ENCODE measurements at places on chromosomes 1 and 21.

DNA sequence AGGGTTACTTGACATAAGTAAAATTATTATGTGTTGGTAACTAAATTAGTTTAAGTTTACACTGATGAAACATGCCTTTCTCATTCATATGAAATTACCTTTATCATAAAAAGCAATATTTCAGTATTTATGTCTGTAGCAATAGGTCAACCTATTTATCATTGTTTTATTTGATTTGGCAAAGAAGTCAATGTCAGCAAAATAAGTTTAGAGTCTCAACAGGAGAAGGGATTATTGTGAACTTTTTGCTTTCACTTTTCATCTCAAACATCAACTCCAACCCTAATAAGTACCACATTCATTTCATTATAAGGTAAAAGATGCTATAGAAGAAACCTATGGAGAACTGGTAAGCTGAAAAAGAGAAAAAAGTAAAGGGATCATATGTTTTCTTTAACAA is 1015.4 kb upstream of the ADGRL4 start:
- DNase-seq: no peak

DNA sequence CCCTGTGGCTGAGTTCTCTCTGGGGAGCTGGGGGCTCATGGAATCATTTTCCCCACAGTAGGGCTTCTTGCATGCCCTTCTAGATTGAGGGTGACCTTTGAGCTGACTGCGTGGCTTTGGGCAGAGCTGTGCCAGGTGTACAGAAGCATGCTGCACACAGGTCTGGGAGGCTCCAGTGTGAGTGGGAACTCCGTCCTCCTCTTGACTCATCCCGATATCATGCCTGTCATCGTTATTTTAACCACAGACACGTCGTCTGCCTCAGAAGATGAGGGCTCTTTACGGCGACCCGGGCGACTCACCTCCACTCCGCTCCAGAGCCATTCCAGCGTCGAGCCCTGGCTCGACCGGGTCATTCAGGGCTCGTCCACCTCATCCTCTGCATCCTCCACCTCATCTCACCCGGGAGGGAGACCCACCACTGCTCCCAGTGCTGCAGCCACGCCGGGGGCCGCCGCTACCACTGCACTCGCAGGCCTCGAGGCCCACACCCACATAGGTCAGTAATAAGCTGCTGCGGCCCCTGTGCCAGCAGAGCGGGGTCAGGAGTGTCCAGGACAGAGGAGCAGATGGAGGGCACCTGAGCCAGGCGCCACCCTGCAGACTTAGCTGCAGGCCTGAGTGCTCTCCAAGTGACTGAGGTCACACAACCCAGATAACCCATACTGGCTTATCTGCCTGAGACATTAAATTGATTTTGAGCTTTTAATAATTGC is 39.8 kb downstream of the DIP2A start:
- DNase-seq: no peak

- no peak for DNase-seq
Observed at GRCh38 chr1:226523646-226524406, 24.7 kb upstream of the STUM start.

- DNase-seq: no peak
Observed at GRCh38 chr1:94993931-94994645, 67.2 kb upstream of the CNN3 start.

DNA sequence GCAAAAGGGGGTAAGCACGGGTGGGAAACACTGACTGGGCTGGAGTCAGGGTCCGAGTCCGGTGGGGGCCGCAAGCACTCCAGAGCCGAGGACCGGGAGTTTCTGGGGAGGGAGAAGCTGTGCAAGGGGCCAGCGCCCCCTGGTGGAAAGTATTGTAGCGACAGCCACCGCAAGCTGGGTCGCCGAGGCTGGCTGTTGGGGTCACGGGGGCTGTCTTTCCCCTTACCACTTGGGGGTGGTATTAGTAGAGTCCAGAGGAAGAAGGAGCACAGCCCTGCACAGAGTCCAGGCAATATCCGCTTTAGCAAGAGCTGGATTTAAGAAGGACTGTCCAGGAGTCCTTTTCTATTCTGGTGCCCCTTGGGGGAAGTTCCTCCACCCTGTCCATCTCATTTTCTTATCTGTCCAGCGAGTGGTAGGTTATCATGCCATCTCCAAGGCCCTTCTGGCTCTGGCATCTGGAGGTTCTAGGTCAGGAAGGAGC is 17.9 kb upstream of the ETV3 start:
- peak; percentile 43 for DNase-seq

GRCh38 chr1:210098356-210098755 is 134.2 kb upstream of the SERTAD4 start:
- no peak for DNase-seq
